ENCODE measurements at places on chromosomes 3 and 15. TPM values are rescaled to one million over a fixed set of nuclear protein-coding genes. Genes with fewer than 3 reads are reported as not detected.

Gene ERICH6
- total RNA-seq = under 0.01 TPM

Gene SEMA6D
- total RNA-seq = 49.3 TPM

DNA sequence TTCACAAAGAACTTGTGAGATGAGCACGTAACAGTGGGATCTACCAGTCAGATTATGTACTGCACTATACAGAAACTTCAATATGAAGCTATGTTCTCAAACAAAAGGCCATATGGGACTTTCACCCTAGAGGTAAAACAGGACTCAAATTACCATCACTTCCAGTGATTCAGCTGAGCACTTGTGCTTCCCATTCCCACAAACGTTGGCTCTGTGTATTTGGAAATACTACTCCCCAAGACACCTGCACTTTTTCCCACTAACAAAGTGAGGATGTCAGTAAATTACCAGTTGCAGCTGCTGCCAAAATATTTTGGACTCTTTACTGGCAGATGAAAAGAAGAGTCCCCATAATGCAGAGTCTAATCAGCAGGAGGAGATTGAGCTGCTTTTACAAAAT, 1570.1 kb downstream of the SI start:
- DNase-seq = no peak

- DNase-seq = no peak
These were observed 153.3 kb downstream of the USP13 start for GRCh38 chr3:179806177-179806576.

- no peak for DNase-seq
These were observed 519.3 kb upstream of the CADM2 start for GRCh38 chr3:84439476-84439875.
